Immature natural killer cell (primary cell): ENCODE measurements at places on chromosomes 13 and 19.

DNA sequence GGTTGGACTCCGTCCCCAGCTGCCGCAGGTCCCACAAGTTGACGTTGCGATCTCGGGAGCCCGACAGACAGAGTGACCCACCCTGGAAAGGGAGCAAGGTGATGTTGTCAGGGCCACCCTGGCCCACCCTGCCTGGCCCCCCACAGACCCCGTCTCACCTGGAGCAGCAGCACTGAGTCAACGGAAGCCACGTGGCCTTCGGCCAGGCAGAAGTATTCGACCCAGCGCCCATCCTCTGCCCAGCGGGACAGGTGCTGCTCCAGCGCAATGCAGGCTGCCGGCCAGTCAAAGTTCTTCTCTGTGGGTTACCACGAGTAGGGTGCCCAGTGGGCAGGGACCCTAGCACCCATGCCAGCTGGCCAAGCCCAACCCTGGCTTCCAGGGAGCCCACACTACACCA, 1.8 kb downstream of the FBXW9 start:
- no peak for DNase-seq

DNA sequence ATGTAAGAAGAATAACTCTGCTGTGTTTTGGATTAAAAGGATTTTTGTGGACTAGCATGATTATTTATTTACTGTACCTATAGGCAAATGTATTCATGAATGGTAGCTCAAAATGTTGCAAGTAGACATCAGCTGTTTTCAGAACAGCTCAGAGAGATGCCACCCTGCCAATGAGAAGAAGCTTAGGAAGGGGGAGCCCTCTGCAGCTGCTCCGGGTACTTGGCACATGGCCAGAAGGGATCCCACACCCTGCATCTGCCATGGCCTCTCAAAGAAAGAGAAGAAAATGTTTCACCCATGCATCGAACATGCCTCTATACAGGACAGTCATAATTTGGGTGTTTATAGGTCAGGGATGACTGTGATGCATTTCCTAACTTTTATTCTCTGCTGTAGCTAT, 30.5 kb upstream of the MBNL2 start:
- no peak for DNase-seq

- DNase-seq: no peak
Measured at GRCh38 chr13:99376924-99377323, 69.7 kb upstream of the GPR183 start.

DNA sequence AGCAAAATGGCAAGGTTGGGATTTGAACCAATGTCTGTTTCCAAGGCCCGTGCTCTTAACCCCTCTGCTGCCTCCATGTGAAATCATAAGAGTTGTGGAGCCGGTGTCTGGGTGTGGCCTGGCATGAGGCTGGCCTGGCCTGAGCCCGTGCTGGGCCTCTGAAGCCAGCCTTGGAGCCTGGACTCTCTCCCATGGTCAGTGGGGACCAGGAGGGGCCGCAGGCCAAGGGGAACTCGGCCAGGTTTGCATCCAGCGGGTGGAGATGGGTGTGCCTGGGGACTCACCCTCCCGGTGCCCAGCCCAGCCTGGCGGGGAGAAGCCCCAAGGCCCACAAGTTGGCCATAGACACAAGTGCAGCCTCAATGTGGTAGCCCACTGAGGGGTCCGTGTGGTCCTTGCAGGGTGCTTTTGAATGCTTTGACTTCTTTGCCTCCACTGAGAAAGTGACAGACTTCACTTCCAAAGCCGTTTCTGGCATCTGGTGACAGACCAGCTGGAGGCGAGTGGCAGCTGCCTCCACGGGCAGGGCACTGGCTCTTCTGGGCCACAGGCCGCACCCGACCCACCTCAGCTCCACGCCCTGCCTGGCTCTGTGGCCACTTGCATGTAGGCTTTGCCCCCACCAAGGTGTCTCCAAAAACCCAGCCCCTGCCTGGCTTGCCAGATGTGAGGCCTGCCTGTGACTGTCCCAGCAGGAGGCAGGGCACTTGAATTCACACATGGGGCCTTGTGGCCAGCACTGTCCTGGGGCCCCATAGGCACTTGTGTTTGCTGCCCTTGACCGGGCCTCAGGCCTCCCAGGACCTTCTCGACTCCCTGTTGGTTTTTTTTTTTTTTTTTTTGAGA, 26.2 kb upstream of the NCCRP1 start:
- no peak for DNase-seq

- peak; percentile 86 for DNase-seq
Measured at GRCh38 chr19:13154911-13155471, 4.8 kb downstream of the IER2 start.

DNA sequence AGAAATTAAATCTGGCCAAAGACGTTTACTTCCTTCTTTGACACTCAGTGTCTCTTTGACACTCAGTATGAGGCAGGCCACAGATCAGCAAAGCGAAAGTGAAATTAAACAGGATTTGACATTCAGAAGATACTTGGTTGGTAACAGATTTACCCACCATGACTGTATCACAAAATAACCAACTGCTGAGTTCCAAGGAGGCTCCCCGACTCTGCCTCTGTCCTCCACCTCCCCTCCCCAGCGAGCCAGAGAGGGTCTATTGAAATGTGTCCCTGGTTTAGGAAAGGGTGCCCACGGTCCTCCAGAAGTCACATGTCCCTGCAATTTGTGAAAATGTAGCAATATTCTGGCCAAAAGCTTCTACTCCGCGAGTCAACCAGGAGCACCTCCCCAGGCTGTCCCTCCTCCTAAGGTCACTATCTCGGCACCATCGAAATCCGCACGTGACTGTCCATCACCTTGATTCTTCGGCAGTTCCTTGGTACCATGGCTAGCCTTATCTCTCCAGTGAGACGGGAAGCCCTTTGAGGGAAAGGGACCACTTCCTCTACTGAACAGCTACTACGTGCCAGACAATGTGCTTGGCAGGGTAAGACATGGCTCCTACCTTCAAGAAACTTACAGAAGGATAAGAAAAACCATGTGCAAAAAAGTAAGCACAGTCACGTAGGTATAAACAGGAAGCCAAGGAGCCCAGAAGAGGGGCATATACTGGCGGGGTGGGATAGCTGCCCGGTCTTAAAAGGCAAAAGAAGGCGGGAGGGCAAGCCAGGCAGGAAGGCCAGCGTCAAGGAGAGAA, 1.5 kb downstream of the N4BP2L1 start:
- peak; percentile 75 for DNase-seq
